Ammon's horn (tissue), 1 donor: ENCODE measurements at places on chromosomes 7 and 10.

- DNase-seq = peak; percentile 56
Measured at GRCh38 chr10:46992803-46993561, 81.8 kb downstream of the PTPN20 start.

GRCh38 chr7:4479367-4480039, 202.6 kb upstream of the FOXK1 start:
- peak; percentile 39 for DNase-seq

DNA sequence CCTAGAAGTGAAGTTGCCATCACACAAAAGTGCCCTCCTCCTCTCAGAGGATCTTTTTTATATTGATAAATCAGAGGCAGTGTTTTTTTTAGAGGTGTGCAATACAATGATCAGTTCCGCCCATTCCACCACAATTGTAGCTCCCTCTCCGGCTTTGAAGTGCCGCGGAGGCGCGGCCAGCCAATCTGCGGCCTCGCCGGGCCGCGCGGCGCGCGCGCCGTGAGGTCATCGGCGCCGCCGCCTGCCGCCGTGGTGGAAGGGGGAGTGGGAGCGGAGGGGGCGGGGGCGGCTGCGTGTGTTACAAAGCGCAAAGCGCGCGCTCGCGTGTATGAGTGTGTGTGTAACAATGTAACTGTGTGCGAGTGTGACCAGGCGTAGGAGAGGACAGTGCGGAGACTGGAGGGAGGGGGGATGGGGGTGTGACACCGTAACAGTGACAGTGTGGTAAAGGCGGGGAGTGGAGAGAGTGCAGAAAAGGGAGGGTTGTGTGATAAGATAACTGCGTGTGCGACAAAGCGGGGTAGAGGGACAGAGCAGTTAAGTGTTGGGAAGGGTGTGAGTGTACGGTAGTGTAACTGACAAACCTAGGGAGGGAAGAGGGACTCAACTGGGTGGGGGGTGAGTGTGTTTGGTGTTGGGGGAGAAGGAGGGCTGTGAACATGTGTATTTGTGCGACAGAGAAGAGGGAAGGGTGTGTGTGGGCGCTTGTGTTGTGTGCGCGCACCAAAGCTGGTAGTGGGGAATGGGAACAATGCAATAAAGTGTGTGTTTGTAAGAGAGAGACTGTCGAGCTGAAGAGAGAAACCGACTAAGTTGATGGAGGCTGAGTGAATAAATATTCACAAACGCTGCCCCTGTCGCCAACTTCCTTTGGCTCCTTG, at the start of gene SP8:
TSS of gene SP8 (minus strand) at position 108 of the 881 bp plus-strand sequence. CDS start at position 20, 88 bp downstream.
- DNase-seq = no peak

DNA sequence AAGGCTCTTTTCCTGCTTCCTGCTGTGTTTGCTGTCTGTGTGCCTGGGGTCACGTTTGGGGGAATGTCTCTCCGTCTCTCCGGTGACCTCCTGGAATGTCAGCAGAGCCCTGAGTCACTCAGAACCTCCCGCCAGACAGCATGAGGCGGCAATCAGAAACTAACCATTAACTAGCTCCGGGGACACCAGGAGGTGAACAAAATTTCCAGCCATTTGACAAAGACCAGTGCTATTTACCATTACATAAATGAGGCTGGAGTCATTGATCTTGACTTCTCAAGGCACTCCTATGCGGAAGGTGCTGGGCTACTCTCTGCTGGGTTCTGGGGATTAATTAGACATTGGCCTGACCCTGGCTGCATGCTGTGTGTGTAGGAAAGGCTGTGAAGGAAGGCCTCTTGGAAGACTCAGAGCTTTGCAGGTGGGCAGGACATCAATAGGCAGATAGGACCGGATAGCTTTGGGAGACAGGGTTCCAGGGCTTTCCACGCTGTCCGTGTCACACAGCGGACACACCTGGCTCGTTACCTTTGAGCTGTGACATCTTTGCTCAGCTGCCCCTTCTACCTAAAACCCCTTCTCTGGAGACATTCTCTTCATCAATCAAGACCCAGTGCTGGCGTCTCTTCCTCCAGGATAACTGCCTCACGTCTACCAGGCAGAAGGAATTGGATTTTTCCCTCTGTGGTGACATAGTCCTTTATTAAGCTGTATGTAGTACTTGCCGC, 77.0 kb downstream of the PFKFB3 start:
- peak; percentile 48 for DNase-seq

GRCh38 chr7:71472962-71473361, 341.0 kb downstream of the GALNT17 start:
- no peak for DNase-seq

- no peak for DNase-seq
Measured at GRCh38 chr7:158761945-158762344, 57.3 kb upstream of the NCAPG2 start.

DNA sequence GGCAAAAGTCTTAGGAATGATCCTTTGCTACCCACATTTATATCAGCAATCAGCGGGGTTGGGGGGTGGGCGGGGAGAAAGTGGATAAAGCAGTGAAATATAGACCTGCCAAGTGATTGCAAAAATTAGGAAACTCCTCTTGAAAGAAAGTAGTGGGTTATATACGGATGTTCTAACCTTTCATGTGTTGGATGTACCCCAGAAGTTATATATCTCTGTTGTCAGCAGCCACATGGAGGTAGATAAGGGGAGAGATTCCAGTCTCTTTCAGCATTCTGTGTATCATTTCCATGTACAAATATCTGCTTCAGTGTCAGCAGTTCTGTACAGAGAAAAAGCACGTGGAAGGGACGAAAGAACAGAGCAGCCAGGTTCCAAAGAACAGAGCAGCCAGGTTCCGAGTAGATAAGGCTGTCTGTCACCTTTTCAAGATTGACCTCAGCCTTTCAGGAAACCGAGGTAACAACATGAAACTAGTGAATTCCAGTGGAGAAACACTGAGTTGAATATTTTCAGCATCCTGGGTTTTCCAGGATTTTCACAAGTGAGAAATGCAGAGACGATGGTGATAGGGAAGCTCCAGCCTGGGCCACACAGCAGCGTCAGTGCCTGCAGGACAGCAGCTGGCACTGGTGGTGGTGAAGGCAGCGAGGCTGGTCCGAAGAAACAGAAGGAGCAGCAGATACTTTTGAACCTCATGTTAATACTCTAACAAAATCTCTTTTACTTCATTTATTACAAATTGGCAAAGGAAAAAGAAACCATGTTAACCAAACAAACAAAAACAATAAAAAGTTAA, 212.3 kb downstream of the C7orf25 start:
- DNase-seq = no peak

DNA sequence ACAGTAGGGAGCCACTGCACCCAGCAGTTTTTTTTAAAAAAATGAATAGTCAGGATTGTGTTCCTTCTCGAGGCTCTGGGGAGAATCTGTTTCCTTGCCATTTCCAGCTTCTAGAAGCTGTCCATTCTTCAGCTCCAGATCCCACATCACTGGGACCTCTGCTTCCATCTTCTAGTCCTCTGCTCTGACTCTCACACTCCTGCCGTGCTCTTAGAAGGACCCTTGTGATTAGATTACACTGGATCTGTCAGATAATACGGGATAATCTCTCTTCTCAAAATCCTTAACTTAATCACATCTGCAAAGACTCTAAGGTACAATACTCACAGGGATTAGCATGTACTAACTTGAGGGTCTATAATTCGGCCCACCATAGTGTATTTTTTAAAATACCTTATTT, 158.9 kb upstream of the SP4 start:
- DNase-seq = no peak

- DNase-seq = no peak
Measured at GRCh38 chr7:27374958-27375841, 132.6 kb downstream of the EVX1 start.

- no peak for DNase-seq
Measured at GRCh38 chr7:28724563-28724962, 233.6 kb downstream of the TRIL start.

DNA sequence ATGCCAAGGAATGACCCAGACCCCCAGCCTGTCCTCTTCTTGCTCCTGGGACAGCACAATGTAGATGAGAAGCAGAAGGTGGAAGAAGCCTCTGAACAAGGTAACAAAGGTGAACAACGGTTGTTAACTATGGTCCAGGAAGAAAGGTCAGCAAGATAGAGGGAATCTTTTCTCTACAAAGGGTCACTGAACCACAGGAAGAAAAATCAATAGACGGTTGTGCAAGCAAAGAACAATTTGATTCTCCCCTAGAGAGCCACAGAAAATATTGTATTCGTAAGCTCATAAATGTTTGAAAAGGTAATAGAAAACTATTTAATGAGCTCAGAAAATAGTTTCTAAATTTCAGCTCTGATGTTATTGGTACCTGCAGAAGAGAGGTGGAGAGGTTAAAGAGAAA, 111.3 kb downstream of the ST8SIA6 start:
- DNase-seq = no peak

DNA sequence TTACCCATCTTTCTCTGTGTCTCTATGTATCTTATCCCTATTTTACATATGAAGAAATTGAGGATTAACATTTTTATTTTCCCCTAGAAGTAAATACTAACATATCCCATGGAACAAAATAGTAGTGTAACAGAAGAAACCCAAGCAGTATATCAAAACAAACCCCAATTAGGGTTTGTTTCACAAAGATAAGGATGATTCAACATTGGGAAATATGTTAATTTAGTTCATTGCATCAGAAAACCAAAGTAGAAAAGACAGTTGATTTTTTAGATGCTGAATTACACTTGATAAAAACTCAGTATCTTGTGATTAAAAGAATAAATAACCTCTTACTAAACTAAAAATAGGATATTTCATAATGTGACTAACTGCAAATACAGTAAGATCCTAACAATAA, 87.8 kb downstream of the GLCCI1 start:
- no peak for DNase-seq

GRCh38 chr7:154998481-154998880, 4.4 kb downstream of the PAXIP1 start:
- DNase-seq = no peak

DNA sequence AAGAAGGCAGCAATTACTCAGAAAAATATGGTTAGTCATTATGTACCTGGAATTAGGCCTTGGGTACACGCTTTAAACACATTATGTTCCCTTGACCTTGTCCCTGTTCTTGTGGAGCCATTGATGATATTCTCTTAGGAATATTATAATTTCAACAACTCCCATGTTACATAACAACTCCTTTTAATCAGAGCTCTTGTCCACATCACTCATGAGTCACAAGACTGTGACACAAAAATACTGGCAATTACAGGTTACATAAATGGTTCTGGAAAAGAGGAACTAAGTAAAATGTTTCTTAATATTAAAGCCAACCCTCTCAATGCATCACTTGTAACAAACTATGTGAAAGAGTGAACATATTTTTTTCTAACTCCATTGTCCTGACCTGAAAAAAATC, 143.8 kb upstream of the PCLO start:
- DNase-seq = no peak

DNA sequence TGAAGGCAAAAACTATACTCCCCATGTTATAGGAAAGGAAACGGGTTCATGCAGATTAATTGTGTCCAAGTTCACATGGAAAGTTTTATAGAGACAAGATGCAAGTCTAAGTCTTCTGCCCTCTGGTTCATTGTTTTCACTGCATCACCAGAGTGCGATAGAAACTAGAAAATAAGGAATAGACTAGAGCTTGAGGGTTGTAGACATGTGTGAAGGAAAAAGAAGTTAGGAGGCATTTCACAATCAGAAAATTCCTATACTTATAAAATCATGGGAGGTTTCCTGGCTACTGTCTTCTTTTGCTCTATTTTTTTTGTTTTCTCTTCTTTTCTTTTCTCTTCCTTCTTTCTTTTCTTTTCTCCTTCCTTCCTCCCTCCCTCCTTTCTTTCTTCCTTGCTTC, 329.8 kb downstream of the PLXDC2 start:
- DNase-seq = no peak
